ENCODE measurements at places on chromosomes 4 and X.

DNA sequence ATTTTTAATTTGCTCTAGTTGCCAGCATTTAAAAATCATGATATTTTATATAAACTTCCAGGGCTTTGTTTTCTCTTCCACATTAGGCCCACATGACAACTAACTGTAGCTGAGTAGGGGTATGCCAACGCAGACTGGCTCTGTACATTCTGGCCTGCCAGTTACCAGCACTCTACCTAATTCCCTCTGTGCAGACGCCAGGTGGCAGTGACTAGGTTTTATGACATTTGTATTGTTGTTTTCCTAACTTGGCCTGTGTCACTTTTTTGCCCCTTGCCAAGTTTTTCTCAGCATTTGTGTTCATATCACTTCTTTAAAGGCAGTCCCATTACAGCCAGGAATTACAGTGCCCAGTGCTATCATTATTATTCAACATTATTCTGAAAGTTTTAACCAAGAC is 347.5 kb downstream of the NKX6-1 start:
- DNase-seq, result no peak

DNA sequence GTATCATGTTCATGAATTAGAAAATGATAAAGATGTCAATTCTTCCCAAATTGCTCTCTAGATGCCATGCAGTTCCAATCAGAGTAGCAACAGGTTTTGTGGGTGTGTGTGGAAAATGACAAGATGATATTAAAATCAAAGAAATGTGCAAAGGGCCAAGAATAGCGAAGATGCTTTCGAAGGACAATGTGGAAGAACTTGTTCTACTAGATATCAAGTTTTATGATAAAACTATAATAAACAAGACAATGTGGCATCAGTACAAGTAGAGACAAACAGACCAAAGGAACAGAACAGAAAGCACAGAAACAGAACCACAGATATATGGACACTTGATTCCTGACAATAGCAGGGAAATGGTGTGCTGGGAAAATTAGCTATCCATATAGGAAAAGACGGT is 9.0 kb downstream of the TAB3 start:
- DNase-seq, result no peak

DNA sequence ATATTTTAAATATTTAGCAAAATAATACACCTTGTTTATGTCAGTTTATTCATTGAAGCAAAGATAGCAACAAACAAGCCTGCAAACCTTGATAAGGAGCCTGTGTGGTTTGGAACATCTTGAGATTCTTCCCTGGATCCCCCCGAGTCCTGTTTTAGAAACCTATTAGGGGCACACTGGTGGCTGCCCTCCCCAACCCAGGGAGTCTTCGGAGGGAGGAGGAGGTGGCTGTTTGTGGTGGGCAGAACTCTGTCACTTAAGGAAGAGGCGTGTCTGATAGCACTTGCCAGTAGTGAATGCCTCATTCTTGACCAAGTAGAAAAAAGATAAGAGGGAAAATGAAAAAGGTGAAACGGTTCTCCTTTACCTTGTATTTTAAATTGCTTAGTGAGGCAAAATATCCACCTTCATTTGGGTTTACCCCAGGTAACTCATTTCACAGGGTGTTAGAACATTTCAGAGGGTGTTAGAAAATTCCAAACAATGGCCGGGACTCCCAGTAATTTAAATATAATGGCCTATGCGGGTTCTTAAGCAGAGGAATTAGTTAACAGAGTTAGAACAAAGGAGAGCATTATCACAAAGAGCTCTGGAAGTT is 10.4 kb downstream of the KIT start:
- no peak for DNase-seq

DNA sequence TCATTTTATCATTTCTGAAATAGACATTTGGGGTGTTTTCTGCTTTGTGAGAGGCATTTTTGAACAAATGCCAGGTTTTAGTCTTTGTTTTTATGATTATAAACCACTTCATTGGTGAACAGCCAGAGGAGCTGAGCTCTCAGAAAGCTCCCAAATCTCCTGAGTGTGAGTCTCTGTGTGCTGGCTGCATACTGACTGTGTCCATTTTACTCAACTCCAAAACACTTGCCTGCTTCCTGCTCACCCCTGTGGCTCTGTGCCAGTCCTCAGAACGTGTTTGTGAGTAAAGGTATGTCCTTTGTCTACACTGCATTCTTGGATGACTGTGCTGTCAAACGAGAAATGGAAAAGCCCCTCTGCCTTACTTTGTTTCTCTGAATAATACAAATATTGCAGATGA is 5.4 kb upstream of the LRAT start:
- no peak for DNase-seq

DNA sequence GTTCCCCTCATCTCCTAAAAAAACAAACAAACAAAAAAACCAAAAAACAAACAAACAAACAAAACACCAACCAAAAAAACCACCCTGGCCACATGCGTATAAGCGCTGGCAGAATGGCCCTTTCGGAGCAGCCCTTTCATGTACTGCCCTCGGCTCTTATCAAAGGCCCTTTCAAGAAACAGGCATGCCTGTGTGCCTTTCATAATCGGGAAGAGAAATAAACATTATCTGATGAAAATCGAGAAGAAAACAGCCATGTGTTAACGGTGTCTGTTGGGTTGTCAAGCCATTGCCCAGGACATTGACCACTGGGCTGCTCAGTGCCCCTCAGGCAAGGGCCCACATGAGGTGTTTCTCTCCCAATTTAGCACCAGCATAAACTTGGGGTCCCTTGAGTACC is 68.3 kb downstream of the PJA1 start:
- no peak for DNase-seq

GRCh38 chr4:25702848-25703247 is 47.2 kb downstream of the SLC34A2 start:
- DNase-seq, result no peak

- DNase-seq, result peak; percentile 81
Measured at GRCh38 chrX:3713225-3713936, at the start of gene PRKX. Gene PRKX (minus strand): TSS chrX:3713649. CDS start chrX:3713253, 396 bp downstream.

- DNase-seq, result peak; percentile 15
Measured at GRCh38 chrX:56729152-56729850, at the start of gene NBDY. Gene NBDY (plus strand): TSS chrX:56729243. CDS start chrX:56729354, 111 bp downstream.

- no peak for DNase-seq
Measured at GRCh38 chr4:14646831-14647230, 355.4 kb upstream of the CPEB2 start.

- DNase-seq, result no peak
Measured at GRCh38 chrX:16162391-16162790, 4.9 kb upstream of the MAGEB17 start.

GRCh38 chrX:13934731-13935130 is 95.0 kb downstream of the GEMIN8 start:
- no peak for DNase-seq

GRCh38 chrX:150036181-150036580 is 97.9 kb upstream of the EOLA2 start:
- DNase-seq, result peak; percentile 24

DNA sequence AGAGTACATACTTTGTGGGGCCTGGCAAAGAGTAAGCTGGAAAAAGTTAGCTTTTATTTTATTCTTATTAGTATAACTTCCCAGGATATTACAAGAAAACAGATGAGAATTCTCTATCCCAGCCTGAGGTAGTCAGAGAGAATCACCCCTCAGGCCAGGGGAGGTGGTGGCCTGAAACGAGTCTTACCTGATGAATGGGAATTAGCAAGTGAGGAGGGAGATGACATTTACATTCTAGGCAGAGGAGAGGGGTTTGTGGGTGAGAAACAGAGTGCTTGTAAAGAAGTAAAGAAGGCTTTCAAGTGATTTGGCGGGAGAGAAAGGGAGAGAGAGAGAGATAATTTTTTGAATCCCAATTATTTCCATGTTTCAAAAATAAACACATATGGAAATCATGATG is 39.3 kb upstream of the PDK3 start:
- DNase-seq, result no peak

DNA sequence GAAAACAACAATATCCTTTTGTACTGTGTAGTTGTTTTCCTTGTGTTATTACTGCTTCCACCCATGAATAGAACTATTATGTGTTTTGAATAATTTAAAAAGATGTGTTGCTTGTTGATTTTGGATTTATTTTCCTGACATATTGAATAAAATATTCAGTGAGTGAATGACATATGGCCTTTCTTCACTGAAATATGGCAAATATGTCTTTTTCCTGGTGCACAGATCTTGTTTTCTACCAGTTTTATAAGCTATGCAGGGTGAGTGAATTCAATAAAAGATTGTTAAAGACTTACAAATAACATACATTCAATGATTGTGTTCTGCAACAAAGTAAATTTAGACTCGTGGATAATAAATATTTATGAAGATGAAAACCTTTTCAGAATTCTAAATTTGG is 1216.3 kb upstream of the ADGRL3 start:
- no peak for DNase-seq

DNA sequence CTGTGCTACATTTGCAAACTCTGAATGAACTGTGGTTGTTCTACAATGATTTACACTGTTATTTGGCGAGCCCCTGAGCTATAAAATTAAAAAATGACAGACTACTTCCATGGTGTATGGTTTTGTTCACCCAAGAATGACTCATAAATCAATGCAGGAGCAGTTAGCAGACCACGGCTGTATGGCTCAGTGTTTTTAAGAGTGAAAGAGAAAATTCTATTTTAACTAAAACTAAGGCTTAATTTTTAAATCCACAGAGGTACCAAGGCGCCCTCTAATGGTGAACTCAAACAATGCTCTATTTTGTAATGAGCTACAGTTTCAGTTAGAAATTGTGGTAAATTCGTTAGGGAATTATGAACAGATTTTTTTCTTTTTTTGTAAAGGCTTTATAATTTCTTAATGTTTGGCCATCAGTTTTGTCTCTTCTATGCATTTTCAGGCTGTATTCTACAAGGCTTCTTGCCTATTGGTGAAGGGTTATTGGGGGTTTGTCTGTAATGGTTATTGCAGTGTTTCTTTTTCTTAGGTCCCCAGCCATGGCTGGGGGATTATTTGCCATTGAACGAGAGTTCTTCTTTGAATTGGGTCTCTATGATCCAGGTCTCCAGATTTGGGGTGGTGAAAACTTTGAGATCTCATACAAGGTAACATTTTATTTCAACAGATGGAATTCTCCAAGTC is 32.5 kb downstream of the HMGB2 start:
- peak; percentile 13 for DNase-seq

DNA sequence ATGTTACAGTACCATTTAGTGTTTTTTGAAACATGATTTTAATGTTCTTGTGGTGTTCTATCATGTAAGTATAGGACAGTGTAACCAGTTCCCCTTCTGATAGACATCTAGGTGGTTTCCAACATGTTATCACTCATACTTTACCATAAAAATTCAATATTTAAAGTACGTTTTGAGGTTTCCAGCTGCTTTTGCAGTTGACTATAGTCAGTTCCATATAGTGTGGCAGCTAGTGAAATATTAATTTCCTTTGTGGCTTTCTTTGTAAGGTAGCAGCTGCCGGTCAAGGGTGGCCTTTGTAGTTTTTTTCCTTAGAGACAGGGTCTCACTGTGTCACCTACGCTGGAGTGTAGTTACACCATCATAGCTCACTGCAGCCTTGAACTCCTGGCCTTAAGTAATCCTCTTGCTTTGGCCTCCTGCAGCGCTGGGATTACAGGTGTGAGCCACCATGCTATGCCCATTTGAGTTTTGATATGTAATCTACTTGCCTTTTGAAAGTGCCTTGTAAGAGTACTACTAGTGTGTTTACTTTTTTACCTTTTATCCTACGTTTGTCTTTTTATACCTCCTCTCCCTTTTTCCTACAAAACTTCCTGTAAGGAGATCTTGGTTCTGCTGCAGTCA is 63.0 kb downstream of the ARHGAP10 start:
- no peak for DNase-seq

- no peak for DNase-seq
Measured at GRCh38 chr4:72587334-72587733, 18.3 kb upstream of the ADAMTS3 start.

DNA sequence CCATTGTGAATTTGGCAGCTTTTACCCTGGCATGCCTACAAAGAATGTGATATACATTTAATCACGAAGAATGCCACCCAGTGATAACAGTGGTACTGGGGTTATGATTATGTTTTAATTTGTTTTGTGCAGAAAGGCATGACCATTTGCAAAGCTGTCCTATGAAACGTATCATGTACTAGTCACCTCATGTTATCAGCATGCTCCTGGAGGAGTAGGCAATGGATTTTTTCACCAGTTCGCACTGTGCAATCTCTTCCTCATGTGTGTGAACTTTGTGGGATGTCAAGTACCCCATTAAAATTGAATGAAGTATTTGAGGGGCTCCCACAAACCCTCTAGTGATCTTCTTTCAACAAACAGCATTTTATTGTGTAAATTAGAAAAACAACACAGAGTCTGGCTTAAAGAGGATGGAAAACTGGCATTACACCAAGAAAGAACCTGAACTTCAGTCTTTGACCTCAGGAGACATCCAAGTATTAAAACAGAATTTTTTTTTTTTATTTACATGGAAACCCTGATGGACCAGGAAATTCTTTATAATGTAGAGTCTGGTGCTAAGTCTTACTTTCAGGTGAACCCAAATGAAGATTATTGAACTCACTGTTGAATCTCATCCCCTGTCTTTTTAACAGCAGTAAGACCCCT is 200.6 kb upstream of the PGRMC2 start:
- no peak for DNase-seq

GRCh38 chr4:156196722-156197121 is 243.1 kb upstream of the CTSO start:
- DNase-seq, result no peak

DNA sequence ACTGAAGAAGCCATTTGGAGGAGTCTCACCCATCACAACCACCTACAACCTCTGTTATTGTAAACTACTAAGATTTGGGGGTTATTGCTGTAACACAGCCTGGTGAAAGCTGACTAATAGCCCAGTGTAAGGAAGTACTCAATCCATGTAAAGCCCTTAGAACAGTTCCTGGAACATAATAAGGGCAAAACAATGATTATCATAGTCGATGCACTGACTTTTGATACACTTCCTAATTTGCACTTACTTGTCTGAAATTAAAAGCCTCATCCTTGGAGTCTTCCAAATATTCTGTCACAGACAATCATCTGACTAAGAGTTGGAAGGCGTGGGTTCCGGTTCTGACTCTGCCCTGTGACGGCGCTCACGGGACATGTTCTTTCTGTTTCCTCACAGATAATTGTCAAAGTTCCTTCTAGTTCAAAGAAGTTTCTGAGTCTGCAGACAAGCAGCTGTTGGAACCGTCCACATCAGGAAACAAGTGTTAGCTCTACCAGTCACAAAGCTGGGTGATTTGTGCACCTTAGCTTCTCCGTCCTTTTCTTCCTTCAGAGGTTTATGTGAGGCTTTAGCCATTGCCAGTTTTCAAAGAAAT is 33.4 kb upstream of the RASGEF1B start:
- DNase-seq, result no peak

DNA sequence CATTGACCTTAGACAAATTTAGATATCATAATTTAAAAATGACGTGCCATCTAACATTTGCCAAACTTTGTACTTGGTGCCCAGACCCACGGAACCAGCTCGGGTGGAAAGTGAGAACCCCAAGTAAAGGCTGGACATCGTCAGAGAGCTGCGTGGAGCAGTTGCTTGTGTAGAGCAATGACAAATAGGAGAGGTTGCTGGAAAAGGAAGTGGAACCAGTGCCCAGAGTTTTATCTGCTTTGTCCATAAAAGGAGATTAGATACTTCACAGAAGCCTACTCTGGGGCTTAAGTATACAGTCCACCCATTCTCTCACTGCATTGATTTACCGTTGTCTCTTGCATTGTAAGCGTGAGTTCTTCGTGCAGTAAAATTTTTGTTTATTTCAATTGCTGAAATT is 5.4 kb upstream of the TBC1D1 start:
- DNase-seq, result peak; percentile 46

Data from AG08396 (cell line).